ENCODE measurements at places on chromosomes 2 and 18.

- no peak for DNase-seq
These were observed 30.7 kb downstream of the NIFK start for GRCh38 chr2:121705958-121706357.

GRCh38 chr2:164458792-164459191, 162.5 kb downstream of the GRB14 start:
- no peak for DNase-seq

- no peak for DNase-seq
These were observed 2.2 kb downstream of the SETBP1 start for GRCh38 chr18:44682871-44683221.

- no peak for DNase-seq
These were observed 21.3 kb upstream of the ARL5A start for GRCh38 chr2:151849413-151850010.

- no peak for DNase-seq
These were observed 22.8 kb downstream of the PLEKHB2 start for GRCh38 chr2:131127981-131128380.

GRCh38 chr2:224106794-224107193, 67.7 kb upstream of the SERPINE2 start:
- no peak for DNase-seq

DNA sequence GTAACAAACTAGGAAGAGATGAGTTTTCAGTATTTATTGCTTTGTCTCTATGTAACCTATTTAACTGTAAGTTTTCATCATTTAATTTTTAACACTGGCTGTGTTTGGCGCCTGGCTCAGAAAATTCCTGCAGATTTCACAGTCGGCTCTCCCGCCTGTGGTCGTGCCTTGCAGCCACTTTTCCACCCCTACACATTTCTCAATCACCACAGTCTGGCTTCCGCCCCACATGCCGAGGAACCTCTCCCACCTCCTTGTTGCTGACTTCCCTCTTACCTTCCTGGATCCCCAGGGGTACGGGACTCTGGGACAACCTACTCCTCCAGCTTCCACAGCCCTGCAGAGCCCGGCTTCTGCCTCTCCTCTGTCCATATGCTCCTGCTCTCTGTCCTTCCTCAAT, 41.6 kb upstream of the MGAT4A start:
- DNase-seq = no peak

- peak; percentile 67 for DNase-seq
These were observed 90.5 kb downstream of the NDUFA10 start for GRCh38 chr2:239934571-239935171.

GRCh38 chr2:166297951-166298350, 77.8 kb downstream of the SCN9A start:
- no peak for DNase-seq

GRCh38 chr18:77207540-77207939, 42.1 kb upstream of the GALR1 start:
- DNase-seq = peak; percentile 58

- no peak for DNase-seq
These were observed 68.3 kb upstream of the PPM1B start for GRCh38 chr2:44100351-44100750.

GRCh38 chr2:104685591-104685990, 168.3 kb upstream of the POU3F3 start:
- no peak for DNase-seq

GRCh38 chr2:119024152-119024551, 82.2 kb downstream of the MARCO start:
- DNase-seq = no peak

- no peak for DNase-seq
These were observed 18.4 kb downstream of the UPP2 start for GRCh38 chr2:158120102-158120501.

- DNase-seq = no peak
These were observed 155.8 kb downstream of the PTGR3 start for GRCh38 chr18:75053028-75053629.

GRCh38 chr2:160970052-160970965, 189.9 kb upstream of the TANK start:
- DNase-seq = no peak

- no peak for DNase-seq
These were observed 205.3 kb upstream of the SYT4 start for GRCh38 chr18:43482600-43482999.

- DNase-seq = no peak
These were observed 16.5 kb downstream of the SMARCAL1 start for GRCh38 chr2:216428618-216429350.

DNA sequence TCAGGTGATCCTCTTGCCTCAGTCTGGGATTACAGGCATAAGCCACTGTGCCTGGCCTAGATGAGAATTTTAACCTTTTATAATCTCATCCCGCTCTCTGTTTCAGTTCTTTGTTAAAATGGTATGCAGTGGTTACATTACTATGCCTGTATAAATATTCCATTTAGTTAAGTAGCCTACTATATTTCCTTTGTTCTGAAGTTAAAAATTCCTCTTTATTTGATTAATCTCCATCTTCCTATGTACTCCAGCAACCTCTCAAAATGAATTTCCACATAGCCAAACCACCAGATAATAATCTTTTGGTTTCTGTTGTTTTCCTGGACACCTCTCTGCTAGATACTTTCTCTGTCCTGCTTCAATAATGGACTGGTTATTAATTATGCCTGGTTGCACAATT, 15.8 kb downstream of the RAB10 start:
- DNase-seq = no peak

- no peak for DNase-seq
These were observed 180.7 kb downstream of the BABAM2 start for GRCh38 chr2:28071221-28071620.

DNA sequence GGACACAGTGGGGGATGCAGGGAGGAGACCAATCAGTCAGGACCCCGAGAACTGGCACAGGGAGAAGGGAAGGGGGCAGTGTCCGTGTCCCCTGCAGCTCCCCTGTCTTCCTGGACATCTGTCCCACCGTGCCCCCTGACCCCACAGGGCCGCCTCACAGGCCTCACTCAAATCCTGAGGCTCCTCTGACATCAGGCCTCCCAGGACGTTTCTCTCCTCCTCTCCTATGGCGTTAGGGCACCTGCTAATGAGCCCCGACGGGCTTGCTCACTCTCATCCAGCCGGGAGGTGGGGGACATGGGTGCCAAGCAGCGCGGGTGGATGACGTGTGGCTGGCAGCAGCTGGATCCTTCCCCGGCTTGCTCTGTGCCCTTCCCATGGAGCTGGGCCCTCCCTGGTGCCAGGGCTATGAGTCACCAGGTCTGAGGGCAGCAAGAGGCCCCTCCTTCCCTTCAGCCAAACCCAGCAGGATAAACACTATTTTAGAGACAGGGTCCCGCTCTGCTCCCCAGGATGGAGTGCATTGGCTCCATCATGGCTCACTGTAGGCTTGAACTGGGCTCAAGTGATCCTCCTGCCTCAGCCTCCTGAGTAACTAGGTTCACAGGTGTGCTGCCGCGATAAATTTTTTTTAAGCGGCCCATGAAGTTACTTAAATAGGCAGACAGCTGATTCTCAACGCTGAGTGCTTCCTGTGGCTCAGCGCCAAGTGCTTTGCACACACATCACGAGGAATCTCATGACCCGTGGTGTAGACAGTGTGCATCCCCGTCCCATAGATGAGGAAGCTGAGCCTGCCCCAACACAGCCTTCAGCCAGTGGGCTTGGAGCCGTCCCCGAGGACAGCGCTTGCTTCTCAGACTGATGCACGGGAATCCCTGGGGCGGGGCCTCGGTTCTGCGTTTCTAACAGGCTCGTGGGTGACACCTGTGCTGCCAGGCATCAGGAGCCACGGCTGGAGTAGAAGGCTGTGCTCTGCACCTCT, 64.5 kb upstream of the HDAC4 start:
- DNase-seq = no peak

DNA sequence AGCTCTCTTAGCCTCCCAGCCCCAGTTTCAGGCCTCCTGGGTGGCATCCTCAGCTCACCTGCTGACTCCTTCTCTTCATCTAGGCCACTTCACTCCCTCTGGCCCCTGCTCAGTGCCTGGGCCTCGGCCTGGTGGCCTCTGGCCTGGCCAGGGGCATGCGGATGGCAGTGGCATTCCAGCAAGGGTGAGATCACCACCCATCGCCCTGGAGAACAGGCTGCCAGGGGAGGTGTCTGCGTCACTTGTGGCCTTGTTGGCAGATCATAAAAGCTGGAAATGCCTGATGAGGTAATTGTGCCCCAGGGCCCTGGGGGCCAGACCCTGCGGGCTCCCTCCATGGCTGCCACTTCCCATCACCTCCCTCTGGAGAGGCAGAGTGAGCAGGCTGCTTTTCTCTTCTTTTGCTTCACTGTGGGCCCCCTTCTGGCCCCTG, 72.5 kb upstream of the SMAD2 start:
- no peak for DNase-seq

GRCh38 chr2:58540681-58541080, 299.6 kb upstream of the FANCL start:
- DNase-seq = no peak

DNA sequence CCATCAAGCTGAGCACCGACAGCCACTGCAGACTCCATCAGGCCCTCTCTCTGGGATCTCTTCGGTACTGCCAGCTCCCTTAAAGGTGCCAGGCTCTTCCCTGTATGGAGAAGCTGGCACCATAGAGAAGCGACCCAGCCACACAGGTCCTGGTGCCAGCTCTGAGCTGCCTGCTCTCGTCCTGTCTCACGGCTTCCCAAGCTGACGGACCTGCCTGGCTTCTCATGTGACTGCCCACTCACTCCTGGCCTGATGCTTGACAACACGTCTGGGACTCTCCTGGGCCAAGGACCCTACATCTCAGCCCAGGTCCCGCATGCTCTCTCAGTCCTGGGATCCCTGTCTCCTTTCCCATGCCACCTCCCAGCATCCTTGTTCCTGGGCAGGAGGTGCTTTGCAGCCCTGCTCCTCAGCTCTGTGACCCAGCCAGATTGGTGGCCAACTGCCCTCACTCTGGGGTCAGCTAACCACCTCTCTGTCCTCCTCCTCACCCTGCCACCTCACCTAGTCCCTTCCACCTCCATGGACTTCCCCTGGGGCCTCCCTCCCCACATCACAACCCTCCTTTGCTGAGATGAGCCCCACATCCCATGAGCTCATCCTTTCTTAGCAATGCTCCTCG, 12.5 kb upstream of the ATOH8 start:
- DNase-seq = no peak

DNA sequence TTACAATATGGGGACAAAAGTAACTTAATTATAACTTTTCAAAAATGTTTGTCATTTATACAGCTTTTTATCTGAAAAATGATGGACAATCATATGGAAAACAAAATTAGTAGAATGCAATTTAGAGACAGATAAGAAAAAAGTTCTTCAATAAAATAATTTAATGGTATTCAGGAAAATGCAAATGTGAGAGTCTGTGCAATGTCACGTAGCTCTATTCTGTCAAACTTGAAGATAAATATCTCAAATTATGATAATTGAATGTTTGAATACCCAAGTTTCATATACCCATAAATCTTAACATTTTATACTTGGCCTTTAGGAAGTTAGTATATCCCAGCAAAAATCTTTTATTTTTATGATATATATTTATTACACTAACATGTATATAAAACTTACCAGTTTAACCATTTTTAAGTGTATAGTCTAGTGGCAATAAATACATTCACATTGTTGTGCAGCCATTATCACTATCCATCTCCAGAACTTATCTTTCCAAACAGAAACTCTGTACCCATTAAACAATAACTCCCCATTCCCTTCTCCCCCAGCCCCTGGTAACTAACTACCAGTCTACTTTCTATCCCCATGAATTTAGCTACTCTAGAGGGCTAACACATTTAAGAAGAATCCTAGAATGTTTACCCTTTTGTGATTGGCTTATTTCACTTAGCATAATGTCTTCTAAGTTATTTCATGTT, 311.5 kb downstream of the SOCS6 start:
- DNase-seq = no peak

GRCh38 chr2:55966401-55967118, 43.0 kb upstream of the EFEMP1 start:
- no peak for DNase-seq

DNA sequence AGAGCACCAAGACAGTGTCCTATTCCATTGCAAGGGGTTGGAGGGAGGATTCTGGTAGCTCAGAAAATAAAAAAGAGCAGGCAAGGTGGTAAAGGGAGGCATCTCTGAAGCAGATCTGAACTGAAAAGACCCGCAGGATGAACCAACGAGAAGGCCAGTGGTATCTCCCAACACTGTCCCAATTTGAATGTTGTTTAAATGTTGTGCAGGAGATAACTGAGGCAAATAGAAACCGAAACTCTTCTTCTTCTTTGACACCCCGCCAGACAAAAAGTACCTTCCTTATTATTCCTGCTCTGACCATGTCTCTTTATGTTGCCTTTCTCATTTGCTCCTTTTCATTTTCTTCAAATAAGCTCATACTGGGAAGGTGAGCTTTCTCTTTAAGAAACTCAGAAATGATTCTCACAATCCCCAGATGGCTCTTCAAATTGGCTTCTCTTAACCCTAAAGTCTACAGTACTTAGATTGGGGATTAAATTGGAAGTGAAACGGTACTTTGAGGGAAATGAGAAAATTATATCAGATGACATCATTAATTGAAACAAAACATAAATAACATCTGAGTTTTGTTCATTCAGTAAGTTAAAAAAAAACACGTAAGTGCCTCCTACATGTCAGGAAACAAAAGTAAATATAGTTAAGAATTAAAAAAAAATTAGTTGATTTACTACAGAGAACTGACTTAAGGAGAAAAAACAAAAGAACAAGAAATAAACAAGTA, 143.6 kb downstream of the WDPCP start:
- DNase-seq = no peak

GRCh38 chr18:50928551-50928950, 39.3 kb upstream of the ELAC1 start:
- no peak for DNase-seq

DNA sequence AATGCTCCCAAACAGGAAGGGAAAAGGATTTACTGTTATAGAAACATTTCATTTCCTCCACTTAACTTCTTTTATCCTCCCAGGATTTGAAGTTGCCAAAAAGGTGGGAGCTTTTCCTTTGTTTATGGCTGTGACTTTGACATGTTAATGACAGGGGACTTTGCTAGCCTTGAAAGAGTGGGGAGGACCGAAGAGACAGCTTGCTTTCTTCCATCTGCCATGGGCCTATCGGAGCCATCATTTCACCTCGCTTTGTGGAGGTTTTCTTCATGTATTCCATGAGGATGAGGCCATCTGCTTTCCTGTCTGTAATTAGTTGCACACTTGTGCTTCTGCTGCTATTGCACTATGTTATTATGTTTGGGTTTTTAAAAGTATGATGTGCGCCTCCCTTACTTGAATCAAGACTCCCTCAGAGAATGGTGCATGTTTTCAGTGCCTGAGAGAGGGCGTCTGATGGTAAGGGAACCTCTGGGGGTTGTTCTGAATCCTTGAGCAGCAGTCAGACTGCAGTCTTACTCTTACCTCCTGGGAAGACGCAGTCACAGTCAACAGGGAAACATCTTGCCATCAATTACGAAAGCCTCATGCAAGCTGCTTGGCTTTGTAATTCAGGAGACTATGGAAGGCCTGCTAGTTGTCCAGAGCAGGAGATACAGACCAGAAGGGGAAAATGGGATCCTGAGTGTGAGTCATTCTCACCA, 173.3 kb upstream of the MGAT5 start:
- no peak for DNase-seq

- DNase-seq = no peak
These were observed 36.5 kb upstream of the DLX1 start for GRCh38 chr2:172048508-172049503.

- DNase-seq = no peak
These were observed 2.1 kb downstream of the FAM178B start for GRCh38 chr2:96984300-96984699.

GRCh38 chr2:11647834-11648600, 22.0 kb downstream of the NTSR2 start:
- no peak for DNase-seq
